MCF 10A (cell line): ENCODE measurements at places on chromosomes 11 and 22.

GRCh38 chr11:126268361-126268707 lies 361 bp downstream of the SRPRA start:
- peak overlapping the region; percentile 97 for H3K27ac ChIP-seq
- H3K4me3 ChIP-seq = peak overlapping the region; percentile 94
- peaks cover 60% of the 10 kb centered on the region for H3K36me3 ChIP-seq
- H3K4me1 ChIP-seq = peaks cover 23% of the 10 kb centered on the region
- H3K27me3 ChIP-seq = no peaks in the 10 kb centered on the region
- no peak for DNase-seq

GRCh38 chr11:77558380-77558779 lies 31.4 kb upstream of the AQP11 start:
- H3K4me3 ChIP-seq = no peak overlapping the region
- no peak overlapping the region for H3K27ac ChIP-seq
- no peak for DNase-seq
- H3K36me3 ChIP-seq = no peaks in the 10 kb centered on the region
- H3K27me3 ChIP-seq = no peaks in the 10 kb centered on the region

DNA sequence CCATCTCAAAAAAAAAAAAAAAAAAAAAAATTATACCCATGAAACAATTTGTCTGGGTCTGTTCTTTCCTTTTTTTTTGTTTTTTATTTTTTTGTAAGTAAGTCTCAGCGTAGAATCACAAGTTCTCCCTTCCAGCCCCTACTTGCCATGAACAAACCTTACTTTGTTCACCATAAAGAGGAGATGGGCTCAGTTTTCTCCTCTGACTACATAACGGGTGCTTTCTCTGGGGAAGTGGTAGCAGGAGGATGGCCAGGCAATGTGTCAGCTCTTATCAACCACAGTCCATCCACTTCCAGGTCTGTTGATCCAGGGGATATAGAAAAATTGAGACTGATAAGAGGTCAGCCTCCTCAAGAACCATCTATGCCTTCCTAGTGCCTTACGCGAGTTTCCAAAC lies 11.0 kb downstream of the ASCC2 start:
- H3K4me1 ChIP-seq = peaks cover 3% of the 10 kb centered on the region
- peaks cover 67% of the 10 kb centered on the region for H3K36me3 ChIP-seq
- no peak for DNase-seq

DNA sequence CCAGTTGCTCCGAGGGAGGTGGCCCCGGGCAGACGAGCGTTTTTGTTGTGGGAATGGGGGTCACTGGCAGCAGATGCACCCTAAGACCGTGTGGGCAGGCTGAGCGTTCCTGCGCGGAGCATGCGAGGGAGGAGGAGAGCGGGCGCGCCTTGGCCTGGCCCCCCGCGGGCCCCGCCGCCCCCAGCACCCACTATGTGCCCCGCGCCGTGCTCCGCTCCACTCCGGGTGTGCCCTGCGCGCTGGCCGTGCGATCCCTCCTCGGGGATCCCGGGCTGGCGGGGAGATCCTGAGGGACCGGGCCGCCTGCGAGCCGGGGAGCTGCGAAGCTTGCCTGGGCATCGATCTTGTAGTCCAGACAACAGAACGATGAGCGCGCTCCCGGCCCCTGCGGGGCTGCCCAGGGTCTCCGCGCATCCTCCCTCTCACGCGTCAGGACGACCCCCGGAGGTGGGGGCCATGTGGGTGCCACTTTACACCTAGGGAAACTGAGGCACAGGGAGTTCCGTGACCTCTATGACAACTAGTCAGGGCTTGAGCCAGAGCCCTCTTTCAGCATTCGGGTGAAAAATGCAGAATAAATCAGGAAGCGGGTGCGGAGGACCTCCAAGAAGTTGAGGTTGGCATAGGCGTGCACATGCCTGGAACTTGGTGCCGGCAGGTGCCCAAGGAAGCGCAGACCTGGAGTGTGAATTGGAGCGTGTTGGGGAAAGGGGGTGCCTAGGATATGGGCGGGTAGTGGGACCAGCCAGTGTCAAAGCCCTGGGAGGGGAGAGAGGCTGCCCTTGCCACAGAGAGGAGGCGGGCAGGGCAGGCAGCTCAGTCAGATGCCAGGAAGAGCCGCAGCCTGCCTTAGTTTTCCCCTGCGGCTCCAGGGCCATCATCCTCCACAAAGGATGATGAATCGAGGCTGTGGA lies 1.3 kb upstream of the KMT5B start:
- peaks cover 16% of the 10 kb centered on the region for H3K27me3 ChIP-seq
- no peaks in the 10 kb centered on the region for H3K36me3 ChIP-seq
- peaks cover 30% of the 10 kb centered on the region for H3K4me1 ChIP-seq
- peak overlapping the region; percentile 91 for H3K4me3 ChIP-seq
- H3K27ac ChIP-seq = peak overlapping the region; percentile 84

DNA sequence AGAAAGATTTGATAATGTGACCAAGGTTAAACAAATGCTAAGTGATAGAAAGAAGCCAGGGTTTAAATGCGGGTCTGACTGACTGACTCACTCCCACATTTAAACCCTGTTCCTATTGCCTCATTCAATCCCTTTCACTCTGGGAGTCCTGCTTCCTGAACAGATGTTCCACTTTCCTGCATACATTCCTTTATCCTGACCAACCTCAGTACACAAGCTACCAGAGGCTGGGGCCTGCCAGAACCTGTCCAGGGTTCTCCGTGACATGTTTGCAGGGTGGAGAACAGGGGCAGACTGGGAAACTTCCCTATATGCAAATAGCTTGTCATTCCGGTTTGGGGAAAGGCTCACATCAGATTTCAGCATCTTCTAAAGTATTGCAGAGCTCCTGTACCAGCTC lies 3.0 kb upstream of the ANKK1 start:
- no peaks in the 10 kb centered on the region for H3K36me3 ChIP-seq
- peaks cover 20% of the 10 kb centered on the region for H3K4me1 ChIP-seq
- no peak overlapping the region for H3K4me3 ChIP-seq
- H3K27me3 ChIP-seq = no peaks in the 10 kb centered on the region

DNA sequence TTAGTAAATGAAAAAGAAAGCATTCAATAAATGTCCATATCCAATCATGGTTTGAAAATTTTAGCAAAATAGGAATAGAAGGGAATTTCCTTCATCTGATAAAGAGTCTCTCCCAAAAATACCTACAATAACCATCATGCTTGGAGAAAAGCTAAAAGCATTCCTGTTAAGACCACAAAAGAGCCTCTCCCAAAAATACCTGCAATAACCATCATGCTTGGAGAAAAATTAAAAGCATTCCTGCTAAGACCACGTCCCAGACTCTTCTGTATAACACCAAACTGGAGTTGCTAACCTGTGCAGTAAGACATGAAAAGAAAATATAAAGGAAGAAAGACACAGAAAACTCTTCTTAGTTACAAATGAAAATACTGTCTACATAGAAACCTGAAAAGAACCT lies 69.4 kb downstream of the LINC01488 start:
- H3K4me3 ChIP-seq = no peak overlapping the region
- no peak overlapping the region for H3K27ac ChIP-seq
- no peak for DNase-seq
- no peaks in the 10 kb centered on the region for H3K4me1 ChIP-seq
- H3K27me3 ChIP-seq = no peaks in the 10 kb centered on the region
- no peaks in the 10 kb centered on the region for H3K36me3 ChIP-seq

DNA sequence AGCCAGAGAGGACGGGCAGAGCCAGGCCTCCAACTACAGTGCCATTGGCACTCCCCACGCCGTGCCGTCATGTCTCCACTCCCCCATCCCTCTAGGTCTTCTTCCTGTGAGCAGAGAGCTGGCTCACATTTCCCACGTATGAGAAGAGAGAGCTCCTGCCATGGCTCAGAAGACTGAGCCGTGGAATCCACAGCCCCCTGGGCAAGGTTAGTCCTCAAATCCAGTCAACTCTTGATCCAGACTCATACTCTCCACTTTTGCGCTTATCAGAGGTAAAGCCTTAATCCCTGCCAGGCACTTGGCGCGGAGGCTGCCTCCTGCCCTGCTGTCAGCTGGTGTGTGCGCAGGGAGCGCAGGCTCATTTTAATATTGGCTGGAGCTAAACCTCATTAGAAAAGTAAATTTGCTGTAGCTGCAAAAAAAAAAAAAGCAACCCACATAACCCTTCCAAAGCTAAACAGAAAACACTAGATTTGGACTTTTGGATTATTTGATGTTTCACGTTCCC lies 4.7 kb downstream of the B3GAT1 start:
- no peaks in the 10 kb centered on the region for H3K36me3 ChIP-seq
- H3K4me1 ChIP-seq = peaks cover 5% of the 10 kb centered on the region
- no peak overlapping the region for H3K27ac ChIP-seq
- no peak for DNase-seq
- H3K4me3 ChIP-seq = no peak overlapping the region
- peaks cover 21% of the 10 kb centered on the region for H3K27me3 ChIP-seq
